ENCODE measurements at places on chromosomes 5 and 9.

- no peak for DNase-seq
These were observed 83.8 kb upstream of the GNA14 start for GRCh38 chr9:77731930-77732329.

DNA sequence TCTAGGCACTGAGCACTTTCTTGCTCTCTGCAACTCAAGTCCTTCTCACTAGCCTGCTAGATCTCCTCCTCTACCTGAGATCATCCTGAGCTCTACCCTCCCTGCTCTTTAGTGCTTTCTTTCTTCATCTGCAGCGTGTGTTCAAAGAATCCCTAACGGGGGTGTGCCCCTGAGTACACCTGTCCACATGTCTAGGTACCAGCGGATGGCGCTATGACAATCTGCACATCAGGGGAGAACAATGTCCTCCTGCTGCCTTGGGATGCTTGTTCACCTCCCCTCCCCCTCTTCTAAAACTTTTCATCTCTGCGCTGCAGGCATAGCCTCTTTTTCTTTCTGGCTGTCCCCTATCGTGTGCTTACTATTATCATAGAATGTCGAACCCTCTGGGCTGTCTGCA, 42.7 kb downstream of the PTPN3 start:
- no peak for DNase-seq

- no peak for DNase-seq
These were observed 60.5 kb upstream of the EDIL3 start for GRCh38 chr5:84445049-84445685.

DNA sequence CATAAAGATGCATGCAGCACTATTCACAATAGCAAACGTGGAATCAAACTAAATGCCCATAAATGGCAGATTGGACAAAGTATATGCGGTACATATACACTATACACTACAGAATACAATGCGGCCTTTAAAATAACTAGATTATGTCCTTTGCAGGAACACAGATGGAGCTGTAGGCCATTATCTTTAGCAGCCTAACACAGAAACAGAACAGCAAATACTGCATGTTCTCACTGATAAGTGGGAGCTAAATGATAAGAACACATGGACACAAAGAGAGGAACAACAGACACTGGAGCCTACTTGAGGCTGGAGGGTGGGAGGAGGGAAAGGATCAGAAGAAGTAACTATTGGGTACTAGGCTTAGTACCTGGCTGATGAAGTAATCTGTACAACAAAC, 758.2 kb downstream of the TLE1 start:
- no peak for DNase-seq

- DNase-seq: no peak
These were observed 154.2 kb downstream of the CD180 start for GRCh38 chr5:67042176-67043003.

- no peak for DNase-seq
These were observed 38.1 kb downstream of the ITGA1 start for GRCh38 chr5:52825826-52826225.

GRCh38 chr9:27540502-27540901, 10.9 kb upstream of the MOB3B start:
- no peak for DNase-seq

DNA sequence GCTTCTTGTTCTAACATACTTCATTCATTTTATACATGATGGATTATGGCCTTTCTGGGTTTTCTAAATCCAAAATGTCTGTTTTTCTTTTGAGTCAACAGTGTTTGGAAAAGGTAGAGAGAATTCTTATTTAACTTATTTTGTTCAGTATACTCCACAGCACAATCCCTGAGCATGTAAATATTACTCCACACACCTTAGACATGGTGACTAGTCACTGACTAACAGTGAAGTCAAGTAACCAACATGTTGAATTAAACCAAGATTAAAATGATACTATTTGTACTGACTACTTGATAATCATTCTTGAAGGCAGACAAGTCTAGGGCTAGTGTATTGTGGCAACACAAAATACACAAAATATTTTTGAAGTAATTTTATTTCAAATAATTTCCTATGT, 55.0 kb downstream of the HAPLN1 start:
- DNase-seq: no peak

- DNase-seq: no peak
These were observed 183.1 kb upstream of the SNX2 start for GRCh38 chr5:122591828-122592227.

DNA sequence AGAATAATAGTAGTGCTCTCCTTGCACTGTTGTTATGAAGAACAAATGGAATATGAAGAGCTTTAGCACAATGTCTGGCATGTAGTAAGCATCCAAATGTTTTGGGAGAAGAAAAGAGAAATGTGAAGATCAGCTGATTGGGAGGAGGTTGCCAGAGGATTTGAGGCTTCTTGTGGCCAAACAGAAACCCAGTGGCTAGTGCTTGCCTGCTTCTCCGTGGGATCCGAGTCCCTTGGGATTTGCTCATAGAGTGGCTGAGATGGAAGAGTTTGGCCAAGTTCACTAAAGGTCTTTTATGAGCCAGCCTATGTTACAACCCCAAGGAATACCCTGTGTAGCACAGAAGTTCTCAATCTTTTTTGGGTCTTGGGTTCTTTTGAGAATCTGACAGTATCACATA, 86.0 kb downstream of the ANGPTL2 start:
- no peak for DNase-seq

GRCh38 chr9:35731415-35732184, 395 bp downstream of the TLN1 start:
- DNase-seq: no peak
